Stimulated activated CD8-positive, alpha-beta memory T cell treated with anti-CD3 and anti-CD28 coated beads, Interleukin-2, amount 100 ng/mL, for 1 hour (primary cell): ENCODE measurements at places on chromosomes 7 and 10.

DNA sequence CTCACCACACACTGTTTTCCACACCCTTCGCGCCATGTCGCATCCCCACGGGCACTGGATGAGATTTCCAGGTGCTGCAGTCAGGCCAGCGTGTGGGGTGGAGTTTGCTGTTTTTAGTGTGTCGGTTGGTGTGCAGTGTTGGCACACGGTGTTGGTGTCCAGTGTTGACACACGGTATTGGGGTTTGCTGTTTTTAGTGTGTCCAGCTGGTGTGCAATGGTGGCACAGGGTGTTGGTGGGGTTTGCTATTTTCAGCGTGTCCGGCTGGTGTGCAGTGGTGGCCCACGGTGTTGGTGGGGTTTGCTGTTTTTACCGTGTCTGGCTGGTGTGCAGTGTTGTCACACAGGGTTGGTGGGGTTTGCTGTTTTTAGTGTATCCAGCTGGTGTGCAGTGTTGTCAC lies 20.1 kb upstream of the PRKAR1B start:
- no peak for DNase-seq

GRCh38 chr7:30831227-30831626 lies 60.0 kb downstream of the MINDY4 start:
- no peak for DNase-seq

DNA sequence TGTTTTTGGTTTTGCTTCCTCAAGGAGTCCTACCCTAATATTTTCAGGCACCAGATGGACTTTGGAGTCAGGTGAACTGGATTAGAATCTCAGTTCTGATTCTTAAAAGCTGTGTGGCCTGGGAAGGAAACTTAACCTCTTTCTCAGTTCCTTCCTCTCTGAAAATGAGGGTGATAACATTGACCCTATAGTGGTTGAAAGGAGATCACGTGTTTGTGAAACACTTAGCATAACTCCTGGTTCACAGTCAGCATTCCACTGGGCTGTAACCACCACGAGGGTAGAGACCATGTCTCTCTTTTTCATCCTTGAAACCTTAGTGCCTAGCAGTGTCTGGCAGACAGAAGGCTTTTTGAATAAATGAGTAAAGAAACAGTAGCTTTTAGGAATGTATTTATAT lies 16.7 kb downstream of the LSMEM1 start:
- no peak for DNase-seq

- DNase-seq = no peak
These were observed 357.5 kb downstream of the DNAJB6 start for GRCh38 chr7:157694376-157694665.

DNA sequence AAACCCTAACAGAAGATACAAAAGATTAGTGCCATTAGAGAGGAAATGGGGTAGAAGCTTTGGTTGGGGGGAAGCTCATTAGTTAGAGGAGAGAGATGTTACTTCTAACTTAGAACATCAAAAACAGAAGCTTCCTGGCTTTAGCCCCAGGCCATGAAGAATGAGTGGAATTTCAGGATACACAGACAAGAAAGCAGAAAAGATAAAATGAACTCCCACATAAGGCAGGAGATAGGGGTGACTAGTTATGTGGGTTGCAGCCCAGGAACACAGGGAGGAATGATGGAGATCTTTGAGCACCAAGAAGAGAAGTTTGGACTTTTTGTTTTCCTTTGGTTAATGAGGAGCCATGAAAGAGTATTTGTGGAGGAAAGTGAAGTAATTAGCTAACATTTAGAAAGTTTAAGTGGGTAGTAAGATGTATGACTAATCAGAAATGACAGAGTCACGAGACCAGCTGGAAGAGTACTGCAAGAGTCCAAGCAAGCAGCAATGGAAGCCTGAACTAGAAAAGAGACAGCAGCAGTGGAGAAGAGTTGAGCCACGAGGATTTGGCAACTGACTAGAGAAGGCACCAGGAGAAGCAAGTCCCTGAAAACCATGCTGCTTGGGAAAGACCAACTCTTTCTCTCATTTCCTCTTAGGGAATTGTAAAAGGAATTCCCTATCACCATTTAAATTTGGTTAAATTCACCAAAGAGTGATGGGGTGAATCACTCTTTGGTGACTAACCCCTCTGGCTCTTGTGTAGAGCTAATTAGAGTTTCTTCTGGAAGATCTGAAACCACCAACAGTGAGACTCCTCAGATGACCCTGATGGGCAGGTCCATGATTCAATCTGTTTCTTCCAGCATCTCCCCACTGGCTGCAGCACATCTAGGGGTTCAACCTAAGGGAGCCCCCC lies 131.9 kb downstream of the KCNMA1 start:
- DNase-seq = no peak

- DNase-seq = no peak
These were observed 931.7 kb upstream of the SORCS1 start for GRCh38 chr10:108095932-108096925.
